NCI-H510A treated with DMSO at 0.1 percent for 48 hours (cell line): ENCODE measurements at places on chromosomes 2 and 18.

DNA sequence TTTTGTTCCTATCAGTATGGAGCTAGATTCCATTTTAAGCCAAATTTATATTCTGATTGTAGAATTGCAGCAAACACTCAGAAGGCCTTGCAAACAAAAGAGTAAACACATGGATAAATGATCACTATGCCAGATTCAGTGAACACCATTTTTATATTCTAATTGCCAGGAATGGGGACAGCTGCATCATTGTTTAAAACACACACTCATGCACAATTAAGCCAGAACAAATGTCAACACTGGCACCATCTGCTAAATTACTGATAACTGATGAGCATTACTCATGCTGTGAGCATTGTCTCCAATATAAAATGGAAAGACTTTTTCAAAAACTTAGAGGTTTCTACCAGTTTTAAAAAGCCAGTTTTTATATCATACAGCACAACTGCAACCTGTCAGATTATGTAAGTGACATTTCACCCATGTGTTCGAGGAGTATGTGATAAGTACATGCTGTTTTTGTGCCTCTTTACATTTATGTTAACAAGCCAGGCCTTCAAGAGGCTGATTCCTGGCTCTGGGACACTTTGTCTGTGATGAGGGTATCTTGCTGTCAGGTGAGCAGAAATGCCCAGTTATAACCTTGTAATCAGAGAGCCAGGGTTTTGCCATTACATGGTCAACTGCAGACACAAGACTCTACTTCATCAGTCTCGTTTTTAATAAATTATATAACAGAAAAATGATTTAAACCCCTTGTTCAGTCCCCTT, 4.4 kb upstream of the ST8SIA5 start:
- peak; percentile 43 for DNase-seq

- no peak for DNase-seq
Measured at GRCh38 chr18:57576316-57576715, 10.2 kb downstream of the FECH start.

GRCh38 chr2:29561181-29561580, 360.2 kb downstream of the ALK start:
- DNase-seq: no peak

DNA sequence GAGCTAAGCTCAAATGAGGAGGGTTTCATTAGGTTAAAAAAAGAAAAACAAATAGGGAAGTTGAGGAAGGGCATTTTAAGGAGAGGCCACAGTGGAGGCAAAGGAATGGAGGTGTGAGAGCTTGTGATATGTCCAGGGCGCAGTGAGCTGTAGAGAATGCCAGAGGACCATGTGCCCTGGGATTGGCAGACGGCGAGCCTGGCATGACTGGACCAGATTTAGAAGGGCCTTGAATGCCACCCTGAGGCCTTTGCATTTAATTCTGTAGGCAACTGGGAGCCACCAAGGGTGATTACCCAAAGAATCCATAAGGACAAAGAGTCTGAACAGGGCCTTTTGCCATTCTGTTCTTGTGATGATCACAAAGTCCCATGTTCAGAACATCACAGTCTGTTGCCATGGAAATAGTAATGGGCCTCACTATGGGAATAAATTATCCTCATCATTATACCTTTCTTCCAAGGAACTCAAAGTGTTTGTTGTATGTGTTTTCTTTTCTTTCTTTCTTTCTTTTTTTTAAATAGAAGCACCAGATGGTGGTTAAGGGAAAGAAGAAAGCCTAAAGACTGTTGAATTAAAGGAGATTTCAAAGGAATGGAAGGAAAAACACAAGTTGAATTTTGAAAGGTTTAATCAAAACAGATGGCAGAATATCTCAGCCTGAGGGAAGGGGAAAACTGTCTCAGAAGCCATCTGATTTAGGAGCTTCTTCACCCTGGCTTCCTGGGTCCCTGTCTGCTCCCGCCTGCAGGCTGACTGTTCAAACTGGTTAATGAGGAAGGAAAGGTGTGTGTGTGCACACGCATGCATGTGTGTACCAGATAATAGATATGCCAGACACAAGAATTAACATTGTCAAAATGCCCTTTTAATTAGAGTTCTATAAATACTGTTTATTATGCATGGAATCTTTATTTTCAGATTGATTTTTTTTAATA, 31.6 kb upstream of the NCOA1 start:
- DNase-seq: no peak
